ENCODE measurements at places on chromosomes 2 and 18.

DNA sequence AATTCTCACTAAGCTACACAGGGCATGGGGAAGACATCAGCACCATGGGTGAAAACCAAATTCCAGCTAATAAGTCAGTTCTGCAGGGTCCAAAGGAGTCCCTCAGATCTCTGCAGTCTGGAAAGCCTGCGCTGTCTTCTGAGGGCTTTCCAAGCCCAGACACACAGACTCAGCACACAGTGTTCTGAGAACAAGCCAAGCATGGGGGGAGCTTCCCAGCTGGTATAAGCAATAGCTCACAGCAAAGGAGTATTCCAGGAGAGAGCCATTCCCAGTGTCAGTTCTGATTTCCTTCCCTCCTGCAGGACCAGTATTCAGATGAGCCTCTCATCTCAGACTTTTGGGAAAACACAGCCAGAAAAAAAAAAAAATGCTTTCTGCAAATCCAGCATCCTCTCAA lies 370.8 kb downstream of the TNS1 start:
- DNase-seq, result no peak

DNA sequence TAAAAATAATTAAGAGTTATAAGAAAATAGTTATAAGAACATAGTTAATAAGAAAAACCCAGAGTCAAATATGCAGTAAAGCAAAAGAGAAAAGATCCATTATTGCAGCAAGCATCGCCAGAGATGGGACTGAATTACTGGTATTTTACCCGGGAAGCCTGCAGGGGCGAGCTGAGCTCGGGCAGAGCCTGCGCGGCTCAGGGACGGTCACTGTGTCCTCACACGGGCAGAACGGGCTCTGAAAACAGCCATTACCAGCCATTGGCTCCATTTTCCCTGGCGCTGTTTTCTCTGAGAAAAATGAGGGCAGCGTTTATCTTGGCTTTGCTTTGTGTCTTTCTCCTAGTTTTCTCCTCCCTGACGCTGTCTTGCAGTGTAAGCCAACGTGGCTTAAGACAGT lies 95.3 kb upstream of the ALKAL2 start:
- DNase-seq, result no peak

GRCh38 chr2:2828774-2829368 lies 497.8 kb upstream of the MYT1L start:
- DNase-seq, result no peak

DNA sequence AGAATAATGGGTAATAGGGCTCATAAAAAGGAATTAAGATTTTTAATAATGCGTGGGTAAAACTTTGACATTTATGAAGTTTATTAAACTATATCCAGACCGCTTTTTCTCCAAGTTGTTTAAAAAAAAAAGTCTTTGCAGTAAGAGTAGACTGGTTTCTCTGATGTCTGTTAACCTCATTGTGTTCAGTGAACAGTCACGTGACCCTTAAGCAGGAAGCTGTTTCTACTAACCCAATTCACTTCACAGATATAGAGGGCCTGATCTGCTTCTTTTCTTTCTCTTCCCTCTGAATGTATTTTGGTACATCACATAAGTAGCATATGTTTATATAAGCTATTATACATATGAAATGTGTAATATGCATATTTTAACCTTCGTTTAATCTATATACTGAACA lies 1011.3 kb upstream of the CELF4 start:
- no peak for DNase-seq

DNA sequence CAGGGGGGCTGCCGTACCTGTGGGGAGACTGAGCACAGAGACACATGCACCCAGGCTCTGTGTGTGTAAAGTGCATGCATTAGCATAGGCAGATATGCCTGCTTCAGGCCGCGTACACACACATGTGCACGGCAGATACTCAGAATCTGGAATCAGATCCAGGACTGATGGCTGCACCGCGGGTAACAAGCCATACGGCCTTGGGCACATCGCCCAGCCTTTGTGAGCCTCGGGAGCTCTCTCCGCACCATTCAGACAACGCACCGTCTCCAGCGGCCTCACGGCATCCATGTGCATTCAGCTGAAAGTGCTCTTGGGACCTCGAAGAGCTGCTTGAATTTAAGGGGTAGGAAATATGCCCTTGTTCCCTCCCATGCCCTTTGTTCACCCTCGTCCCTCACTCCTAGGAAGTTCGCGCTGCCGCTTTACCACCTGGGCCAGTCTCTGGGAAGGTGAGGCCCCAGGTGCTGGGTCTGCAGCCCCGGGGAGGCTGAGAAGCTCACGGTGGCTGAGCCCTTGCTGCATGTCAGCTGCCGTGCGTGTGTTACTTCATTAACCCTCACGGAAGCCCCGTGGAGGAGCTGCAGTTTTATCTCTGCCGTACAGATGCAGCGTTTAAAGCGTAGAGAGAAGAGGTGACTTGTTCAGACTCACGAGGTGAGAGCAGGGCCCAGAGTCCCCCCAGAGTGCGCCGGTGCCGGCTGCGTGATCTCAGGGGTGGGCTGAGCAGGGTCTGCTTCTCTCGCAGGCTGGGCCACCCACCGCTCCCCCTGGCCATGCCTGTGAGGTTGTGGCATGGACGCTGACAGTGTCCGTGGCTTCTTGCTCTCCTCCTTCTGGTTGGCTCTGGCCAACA lies 377.7 kb upstream of the MYT1L start:
- no peak for DNase-seq

DNA sequence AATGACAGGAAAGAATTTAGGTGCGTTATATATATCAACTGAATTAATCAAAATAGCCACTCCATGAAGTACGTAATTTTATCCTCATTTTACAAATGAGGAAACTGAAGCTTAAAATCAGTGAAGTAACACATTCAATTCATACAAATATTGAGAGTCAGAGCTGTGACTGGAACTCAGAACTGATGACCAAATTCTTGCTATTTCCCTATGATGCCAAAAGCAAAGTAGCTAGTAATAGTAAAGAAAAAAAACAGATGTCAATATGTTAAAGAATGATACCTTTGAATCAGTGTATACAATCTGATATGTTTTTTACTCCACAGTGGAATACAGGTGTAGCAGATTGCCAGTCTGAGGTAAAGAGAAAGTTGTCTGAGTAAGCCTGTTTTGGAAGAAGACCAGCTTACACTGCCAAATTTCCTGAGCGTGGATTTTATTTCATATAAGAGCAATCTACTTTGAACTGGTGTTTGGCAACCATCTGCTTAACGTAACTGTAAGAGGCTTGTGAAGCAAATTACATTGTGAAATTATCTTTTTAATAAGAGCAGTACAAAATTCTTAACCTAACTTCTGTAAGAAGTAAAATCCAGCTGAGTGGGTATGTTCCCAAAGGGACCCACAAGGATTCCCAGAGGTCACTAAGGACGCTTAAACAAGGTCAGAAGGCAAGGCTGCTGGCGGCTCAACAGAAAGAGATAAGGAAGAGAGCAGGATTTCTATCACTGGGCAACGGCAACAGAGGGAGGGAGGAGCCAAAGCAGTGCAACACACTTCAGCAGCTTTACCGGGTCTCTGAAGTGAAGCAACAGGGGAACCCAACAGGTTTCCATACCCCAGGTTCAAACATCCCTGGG lies 85.6 kb downstream of the IKZF2 start:
- no peak for DNase-seq

DNA sequence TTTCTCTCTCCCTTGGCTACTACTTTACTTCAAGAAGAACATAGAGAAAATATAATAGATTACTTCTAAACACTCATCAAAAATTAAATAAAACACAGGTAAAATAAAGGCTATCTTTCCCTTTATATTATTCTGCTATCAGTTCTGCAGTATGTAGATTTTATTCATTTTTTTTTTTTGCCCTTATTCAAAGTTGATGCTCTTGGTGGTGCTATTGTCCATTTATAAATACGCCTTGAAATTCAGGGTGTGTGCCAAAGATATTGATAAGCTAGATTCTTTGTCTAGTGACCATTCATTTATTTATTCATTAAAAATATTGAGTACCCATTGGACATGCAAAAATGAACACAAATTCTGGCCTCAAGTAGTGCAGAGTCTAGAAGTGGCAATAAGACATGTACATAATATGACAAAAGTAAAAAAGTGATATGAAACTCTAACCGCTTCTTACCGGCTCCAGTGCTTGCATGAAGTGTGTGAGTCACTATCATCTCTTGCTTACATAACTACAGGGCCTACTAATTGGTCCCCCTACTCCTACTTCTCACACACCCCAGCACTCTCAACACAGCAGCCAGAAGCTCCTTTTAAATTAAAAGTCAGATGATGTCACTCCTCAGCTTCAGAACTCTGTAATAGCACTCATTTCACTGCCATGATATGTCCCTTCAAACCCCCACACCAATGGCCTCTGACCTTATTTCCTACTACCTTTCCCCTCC lies 208.3 kb upstream of the FANCL start:
- DNase-seq, result no peak

GRCh38 chr18:75475228-75475627 lies 47.7 kb upstream of the SMIM21 start:
- DNase-seq, result peak; percentile 71

GRCh38 chr2:217790195-217790594 lies 212.6 kb downstream of the TNS1 start:
- DNase-seq, result no peak

GRCh38 chr2:240884221-240884620 lies 11.7 kb downstream of the MAB21L4 start:
- DNase-seq, result no peak

GRCh38 chr2:238103465-238104225 lies 3.5 kb downstream of the ESPNL start:
- DNase-seq, result no peak

GRCh38 chr18:10604182-10604581 lies 78.4 kb downstream of the NAPG start:
- no peak for DNase-seq

GRCh38 chr2:207394812-207395534 lies 134.8 kb upstream of the CREB1 start:
- DNase-seq, result peak; percentile 73

GRCh38 chr18:73719611-73720010 lies 428.0 kb downstream of the FBXO15 start:
- DNase-seq, result no peak

- no peak for DNase-seq
Observed at GRCh38 chr18:21218862-21219261, 23.2 kb upstream of the GREB1L start.

DNA sequence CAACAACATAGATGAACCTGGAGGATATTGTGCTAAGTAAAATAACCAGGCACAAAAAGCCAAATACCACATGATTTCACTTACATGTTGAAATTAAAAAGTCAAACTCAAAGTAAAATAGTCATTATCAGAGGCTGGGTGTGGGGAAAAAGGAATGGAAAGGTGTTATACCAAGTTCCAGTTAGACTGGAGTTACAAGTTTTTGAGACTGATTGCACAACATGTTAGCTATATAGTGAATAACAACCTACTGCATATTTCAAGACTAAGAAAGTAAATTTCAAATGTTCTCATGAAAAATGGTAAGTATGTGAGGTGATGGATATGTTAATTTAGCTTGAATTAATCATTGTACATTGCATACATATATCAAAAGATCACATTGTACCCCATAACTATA lies 116.8 kb upstream of the HNMT start:
- no peak for DNase-seq

DNA sequence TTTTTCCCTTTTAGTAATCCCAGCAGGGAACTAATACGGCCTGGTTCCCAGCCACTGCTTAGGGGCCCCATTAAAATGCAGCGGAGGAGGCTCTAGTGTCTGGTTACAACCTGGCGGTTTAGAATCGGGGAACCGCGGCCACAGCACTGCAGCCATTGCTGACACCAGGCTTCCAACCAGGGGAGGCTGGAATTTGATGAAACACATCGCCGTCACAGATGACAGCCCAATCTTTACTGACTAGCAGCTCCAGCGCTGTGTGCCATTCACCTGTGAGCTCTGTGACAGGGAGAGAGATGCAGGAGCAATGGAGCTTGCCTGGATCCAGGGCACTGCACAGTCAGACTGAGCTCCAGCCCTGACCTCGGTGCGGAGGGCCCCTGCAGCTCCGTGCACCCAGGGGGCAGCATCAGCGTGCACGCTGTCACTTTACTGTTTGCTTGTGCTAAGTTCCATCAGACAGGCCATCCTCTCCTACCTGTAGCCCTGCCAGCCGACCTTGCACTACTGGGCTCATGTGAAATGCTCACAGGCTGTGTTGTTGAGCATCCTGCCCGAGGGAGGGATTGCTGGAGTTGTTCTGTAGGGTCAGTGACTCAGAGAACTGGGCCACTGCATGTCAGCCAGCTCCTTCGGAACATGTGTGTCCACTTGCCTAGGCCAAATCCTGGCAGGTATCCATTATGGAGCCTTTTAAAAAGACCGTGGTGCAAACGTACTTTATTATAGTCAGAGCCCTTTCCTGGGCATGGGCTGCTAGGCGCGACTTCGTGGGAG lies 203.5 kb downstream of the SEPTIN10 start:
- no peak for DNase-seq

DNA sequence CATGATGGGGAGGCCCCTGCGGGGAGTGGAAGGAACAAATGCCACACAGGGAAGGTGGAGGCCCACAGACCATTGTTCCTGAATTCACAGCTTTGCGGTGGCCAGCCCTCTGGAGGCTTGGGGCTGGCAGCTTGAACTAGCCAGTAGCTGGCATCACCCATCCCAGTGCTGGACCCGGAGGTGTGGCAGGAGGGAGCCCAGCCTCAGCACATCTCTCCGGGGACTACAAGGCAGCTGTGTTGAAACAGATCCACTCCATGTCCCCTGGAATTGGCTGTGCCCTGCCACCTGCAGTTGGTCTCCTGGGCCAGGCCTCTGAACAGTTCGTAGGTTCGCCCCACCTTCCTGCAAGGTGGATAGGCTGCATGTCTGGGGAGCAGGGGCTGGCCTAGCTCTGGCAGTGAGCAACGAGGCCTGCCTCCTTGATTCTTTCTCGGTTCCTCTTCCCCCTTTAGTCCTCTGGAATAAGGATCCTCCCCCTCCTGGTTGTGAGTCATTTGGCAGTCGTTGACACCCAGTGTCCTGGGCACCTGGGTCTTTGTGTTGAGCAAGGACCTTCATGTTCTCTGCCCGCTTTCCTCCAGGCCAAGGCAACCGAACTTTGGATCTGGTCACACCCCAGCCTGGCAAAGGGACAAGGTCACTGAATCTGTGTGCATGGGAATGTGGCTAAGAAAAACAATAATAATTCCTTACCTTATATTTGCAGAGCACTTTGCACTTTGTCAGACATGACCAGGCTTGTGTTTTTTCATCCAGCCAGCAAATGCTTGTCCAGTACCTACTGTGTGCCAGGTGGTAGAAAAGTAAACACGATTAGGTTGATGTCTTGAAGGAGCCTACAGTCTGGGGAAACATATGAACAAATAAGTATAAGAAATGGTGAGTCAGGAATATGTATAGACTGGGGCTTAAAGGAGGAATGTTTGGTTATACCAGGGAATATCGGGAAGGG lies 55.0 kb upstream of the MCFD2 start:
- peak; percentile 26 for DNase-seq

DNA sequence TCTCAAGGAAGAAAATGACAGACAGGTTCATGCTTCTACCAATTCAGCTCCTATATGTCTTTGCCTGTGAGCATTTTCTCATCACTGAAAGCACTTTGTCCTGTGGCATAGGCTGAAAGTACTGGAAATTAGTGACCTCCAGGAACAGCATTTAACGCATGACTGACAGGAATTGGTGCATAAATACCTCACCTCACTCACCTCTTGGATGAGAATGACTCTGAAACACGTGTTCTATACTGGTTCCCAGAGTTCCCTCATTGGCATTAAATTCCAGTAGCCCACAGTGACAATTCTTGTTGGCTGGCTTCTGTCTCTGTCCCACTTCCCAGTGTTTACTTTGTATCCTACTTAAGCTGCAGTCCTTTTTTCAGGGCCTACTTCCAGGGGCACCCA lies 83.4 kb upstream of the MAPRE2 start:
- no peak for DNase-seq

Measured in H4 (cell line).